ENCODE measurements at places on chromosomes 6 and 20.

DNA sequence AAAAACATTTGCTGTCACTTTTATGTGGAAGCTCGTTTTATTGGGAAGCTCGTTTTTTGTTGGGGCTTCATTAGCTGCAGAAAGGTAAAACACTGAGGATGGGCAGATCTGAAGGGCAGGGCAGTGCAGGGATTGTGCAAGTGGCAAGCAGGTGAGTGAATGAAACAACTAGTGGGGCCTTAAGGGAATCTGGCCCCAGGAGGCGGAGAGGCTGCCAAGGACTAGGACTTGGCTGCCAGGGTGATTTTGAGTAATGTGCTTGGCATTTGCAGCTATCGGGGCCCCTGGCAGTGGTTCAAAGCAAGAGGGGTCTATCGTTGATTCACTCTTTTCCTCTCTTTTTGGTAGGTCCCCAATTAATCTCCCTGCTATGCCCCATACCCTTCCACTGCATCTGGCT lies 11.5 kb downstream of the IL22RA2 start:
- no peak for DNase-seq

DNA sequence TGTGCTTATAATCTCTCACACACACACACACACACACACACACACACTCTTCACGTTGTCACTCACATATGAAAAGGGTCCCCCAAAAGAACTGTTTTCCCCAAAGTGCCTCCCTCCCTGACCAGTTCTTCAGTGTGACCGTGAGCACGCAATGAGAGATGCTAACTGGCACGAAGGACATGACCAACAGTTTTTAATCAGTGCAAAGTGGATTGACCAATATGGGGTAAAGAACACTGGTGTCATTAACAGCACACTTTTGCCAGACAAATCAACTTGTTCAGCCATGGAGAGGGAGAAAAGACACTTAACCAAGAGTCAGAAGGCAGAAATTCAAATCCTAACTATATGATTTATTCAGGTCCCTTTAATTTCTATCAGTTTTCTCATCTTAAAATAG lies 15.0 kb downstream of the EXOC2 start:
- DNase-seq, result no peak

DNA sequence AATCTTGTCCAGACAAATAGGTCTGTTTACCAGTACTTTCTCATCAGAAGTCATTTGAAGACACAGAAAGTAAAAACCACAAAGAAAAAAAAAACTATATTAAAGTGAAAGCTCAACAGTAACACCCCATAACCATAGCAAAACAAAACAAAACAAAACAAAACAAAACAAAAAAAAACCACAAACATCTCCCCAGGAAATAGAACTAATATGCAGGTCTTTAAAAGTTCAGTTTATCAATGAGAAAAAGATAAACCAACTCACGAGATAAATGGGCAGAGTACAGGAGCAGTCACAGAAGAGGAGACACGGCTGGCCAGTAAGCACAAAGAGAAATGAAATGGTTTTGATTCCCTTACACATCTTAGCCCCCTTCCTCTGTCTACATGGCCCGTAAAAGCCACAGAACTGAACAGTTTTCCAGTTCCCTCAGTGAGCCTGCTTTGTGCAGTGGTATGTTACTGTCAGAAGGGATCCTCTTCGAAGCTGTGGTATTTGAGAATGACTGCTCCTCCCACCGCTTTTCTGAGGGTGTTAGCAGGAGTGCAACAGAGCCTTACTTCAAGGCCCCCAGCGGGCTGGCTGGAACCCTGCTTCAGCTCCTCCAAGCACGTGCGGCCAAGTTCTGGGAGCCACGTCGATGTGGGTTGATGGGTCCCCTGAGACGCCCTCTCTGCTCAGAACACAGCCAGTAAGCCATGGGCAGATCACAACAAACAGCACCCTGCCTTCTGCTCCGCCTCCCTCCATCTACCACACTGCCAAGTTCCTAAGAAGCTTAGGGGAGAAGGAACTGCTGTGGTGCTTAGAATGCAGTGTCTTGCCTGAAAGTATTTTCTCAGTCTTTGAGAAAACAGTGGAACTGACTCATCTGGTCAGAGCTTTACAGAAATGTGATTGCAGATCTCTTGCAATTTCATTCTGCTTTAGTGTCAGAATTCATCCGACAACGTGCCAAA lies 14.0 kb downstream of the UST start:
- no peak for DNase-seq

- no peak for DNase-seq
These were observed 439.8 kb downstream of the BMP2 start for GRCh38 chr20:7207186-7207798.

- DNase-seq, result no peak
These were observed 54.8 kb downstream of the MEI4 start for GRCh38 chr6:77707603-77708002.

- no peak for DNase-seq
These were observed at the start of gene MYL9 for GRCh38 chr20:36541227-36541767. Gene MYL9 (plus strand): TSS chr20:36541519. CDS start chr20:36544885, 3,366 bp downstream.

GRCh38 chr6:143569040-143569439 lies 57.5 kb upstream of the FUCA2 start:
- DNase-seq, result no peak

- no peak for DNase-seq
These were observed 18.0 kb downstream of the KLHL31 start for GRCh38 chr6:53647462-53648094.

DNA sequence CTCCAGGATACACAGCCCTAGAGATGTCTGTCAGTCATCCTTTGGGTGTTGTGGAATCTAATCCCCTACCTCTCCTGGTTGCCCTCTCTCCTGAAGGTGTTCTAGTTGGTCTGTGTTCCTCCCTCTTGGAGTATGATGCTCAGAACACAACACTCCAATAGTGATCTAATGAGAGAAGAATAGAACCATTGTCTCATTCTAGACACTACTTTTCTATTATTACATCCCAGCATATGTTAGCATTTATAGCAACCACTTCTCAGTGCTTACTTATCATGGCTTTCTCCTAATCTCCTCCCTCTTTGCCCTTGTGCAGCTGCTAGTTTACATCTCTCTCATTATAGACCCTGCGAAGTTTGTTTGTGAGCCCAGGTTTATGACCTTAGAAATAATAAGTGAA lies 109.0 kb downstream of the UNC5CL start:
- no peak for DNase-seq

DNA sequence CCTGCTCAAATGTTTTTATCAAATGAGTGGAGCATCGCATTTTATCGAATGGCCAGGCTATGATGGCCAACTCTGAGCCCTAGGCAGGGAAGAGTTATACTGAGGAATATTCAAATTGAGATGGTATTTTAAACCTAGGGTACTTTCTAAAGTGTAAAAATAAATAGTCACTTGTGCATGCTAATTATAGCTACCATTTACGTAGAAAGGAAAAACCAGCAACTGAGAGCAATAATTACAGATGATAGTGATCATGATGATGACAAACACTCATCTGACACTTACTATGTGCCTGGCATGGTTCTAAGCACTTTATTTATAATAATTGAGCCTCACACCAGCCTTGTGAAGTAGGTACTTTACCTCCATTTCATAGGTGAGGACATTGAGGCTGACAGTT lies 455.7 kb downstream of the CD83 start:
- DNase-seq, result no peak

DNA sequence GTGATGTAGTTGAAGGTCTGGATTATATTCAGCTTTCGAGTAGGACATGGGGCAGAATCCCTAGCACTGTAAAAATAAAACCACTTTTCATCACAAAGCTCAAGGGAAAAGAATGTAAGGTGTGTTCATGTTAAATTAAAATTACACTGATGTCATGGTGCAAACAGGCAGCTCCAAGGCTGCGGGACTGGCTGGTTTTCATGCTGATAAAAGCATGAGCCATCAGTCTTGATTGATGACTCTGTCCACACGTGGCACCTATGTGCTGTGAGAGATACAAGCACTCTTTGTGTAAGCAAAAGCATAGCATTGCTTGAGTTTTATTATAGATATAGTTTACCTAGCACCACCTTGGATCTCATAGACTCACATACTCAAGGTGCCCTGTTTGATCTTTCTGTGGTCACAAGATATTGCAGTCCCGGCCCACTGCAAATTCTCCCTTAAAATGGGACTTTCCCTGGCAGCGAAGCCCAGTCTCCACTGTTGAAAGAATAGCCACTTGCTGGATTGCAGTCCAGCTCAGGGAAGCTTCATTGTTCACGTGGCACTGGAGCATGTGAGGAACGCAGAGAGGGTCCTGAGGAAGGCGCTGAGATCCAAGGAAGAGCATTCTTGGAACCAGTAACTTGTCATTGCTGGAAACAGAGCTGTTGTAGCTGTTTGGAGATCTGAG lies 90.6 kb downstream of the TIAM2 start:
- no peak for DNase-seq

- DNase-seq, result no peak
These were observed 17.1 kb downstream of the RALGAPA2 start for GRCh38 chr20:20695250-20695816.

GRCh38 chr6:133887156-133887879 lies 1.6 kb upstream of the TCF21 start:
- no peak for DNase-seq

DNA sequence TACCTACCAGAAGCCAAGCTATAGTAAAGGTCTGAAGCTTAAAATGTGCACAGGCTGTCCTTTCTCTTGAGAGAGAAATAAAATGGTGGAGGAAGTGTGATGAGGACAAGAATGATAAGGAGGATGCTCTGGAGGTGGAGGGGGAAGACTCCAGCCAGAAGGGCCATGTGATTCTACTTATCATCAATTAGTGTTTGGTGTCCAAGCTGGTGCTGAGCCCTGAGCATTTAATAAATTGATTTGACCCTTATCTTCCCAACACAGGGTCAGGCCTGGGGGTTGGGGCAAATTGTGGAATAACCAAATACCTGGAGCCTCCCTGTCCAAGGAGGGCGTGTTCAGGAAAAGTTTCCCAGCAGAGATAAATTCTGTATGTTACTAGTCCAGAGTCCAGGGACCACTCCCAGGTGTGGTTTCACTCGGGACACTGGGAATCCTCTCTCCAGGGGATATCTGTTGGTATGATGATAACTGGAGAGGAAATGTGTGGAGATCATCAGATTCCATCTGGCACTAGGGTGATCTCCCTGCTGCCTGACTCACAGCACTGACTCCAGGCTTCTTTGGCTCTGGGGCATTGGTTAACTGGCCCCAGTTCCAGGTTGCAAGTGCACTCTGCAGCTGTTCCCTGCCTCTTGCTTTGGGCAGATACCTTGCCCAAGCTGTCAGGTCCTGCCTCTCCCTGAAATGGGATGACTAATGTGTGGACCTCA lies 3.8 kb upstream of the MYBL2 start:
- no peak for DNase-seq

DNA sequence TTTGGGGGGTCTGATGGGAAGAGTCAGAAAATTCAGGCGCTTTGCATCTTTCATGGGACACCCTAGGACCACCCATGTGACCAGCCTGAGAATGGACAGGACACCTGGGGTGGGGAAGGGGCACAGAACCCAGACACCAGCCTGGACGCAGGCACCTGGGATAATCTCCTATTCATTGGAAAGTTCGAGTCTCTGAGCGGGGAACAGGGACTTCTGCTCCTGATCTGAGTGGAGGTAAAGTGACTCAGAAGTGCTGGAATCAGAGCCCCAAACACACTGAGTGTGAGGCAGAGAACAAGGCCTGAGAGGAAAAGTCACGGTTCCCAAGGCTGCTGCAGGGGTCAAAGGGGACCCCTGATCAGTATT lies 1.4 kb downstream of the HLA-B start:
- DNase-seq, result no peak

DNA sequence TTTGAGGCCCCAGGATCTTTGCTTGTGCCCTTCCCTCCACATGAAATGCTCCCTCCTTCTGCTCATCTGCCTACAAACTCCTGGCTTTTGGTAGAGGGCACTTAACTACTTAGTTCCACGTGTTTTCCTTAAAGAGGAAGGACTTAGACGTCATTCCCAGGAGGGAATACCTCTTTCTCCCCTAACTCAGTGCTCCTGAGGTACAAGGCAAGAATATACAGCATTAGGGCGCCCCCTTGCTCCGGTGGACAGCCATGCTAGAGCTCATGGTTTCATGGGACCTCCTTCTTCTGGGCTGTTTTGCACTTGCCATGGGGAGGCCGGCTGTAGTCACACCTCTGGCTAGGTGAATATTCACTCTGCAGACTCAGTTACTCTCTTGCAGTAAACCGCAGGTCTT lies 93.8 kb upstream of the LY86 start:
- no peak for DNase-seq

DNA sequence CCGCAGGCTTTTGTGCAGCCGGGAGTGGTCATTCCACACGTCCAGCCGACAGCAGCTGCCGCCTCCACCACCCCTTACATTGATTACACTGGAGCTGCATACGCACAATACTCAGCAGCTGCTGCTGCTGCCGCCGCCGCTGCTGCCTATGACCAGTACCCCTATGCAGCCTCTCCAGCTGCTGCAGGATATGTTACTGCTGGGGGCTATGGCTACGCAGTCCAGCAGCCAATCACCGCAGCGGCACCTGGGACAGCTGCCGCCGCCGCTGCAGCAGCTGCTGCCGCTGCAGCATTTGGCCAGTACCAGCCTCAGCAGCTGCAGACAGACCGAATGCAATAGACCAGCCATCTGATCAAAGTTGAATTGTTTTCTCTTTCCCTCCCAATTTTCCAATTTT lies 10.6 kb downstream of the RBM24 start:
- no peak for DNase-seq

DNA sequence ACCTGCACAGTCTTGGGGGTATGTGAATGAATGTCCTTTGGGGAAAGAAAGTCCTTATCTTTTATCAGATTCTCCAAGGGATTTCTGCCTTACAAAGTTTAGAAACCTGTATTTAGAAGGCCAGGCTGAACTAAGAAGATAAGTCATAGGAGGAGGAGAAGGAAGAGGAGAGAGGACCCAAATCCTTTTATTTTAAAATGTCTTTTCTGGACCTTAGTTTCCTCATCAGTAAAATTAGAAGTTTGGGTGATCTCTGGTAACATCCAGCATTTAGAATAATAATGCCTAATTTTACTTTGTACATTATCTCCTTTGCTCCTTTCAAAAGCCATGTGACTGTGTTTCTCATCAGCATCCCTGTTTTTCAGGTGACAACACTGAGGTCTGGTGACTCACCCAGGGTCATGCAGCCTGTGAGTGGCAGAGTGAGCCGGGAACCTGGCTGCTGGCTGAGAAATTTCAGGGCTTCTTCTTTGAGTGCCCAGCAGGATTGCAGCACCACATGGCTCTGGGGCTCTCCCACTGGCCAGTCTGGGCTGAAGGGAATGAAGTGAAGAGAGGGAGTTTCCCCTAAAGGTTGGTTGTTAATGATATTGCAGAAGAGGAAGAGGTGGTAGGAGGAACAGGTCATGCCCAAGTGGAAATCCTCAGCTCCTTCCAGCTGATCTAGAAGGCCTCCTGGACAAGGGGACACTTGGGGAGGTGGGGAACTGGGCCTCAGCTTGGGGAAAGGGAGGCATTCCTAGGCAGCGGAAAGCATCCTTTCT lies 34.0 kb downstream of the VEGFA start:
- DNase-seq, result no peak

- DNase-seq, result no peak
These were observed 31.1 kb upstream of the CST7 start for GRCh38 chr20:24917797-24918578.

DNA sequence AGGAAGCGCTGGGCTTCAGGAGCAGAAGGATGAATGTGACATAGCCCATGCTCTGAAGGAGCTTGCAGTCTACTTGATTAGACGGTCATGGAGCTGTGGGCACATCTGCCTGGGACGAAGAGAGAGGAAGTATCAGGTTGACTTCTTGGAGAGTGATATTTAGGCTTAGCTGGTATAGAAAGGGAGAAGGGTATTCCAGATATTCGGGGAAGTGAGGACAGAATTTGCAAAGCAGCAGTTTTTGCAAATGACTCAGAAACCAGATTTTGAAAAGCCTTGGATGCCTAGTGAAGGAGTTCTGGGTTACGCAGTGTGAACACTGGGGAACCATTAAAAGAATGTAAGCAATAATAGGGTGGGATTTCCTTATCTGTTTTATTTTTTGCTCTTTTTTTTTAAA lies 60.7 kb downstream of the EYA4 start:
- DNase-seq, result no peak
